ENCODE measurements at places on chromosomes 7 and 10.

- no peak for DNase-seq
Measured at GRCh38 chr10:113441220-113441619, 111.6 kb upstream of the HABP2 start.

DNA sequence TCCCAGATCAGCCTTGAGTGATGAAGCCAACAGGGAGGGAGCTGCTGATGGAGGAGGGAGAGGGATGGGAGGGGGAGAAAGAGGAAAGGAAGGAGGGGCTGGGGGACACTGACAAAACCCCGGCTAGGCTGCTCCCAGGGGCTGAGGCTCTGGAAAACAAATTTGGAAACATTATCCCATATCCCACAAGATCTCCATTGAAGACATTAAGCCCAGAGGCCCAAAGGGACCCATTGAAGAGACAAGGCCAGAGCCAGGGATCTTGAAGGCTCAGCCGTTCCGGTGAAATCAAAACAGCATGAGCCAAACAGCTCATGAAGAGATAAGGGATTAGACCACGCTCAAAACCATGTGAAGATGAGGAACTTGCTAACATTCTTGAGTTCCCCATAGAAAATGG lies 184.3 kb upstream of the ITGB1 start:
- no peak for DNase-seq

GRCh38 chr10:119414081-119414611 lies 128.4 kb downstream of the RGS10 start:
- no peak for DNase-seq

DNA sequence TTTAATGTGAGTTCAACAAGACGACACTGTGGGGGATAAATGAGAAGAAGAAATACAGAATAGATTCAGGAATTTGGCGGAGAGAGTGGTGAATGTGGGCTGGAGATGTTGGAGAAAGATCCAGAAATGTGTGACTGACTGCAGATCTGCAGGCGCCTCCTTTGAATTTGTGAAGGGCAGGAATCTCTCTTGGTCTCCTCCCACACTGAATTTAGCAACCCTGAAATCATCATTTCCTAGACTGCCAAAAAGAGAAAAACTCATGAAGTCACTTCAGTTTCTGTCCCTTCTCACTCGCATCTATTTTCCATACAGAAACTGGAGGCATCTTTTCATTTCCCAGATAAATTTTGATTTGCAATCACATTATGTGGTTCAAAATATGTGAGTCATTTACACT lies 128.7 kb downstream of the GNAI1 start:
- DNase-seq = no peak

GRCh38 chr10:126170371-126170770 lies 217.9 kb downstream of the ADAM12 start:
- DNase-seq = no peak

GRCh38 chr7:38878694-38879457 lies 30.1 kb downstream of the VPS41 start:
- DNase-seq = no peak

DNA sequence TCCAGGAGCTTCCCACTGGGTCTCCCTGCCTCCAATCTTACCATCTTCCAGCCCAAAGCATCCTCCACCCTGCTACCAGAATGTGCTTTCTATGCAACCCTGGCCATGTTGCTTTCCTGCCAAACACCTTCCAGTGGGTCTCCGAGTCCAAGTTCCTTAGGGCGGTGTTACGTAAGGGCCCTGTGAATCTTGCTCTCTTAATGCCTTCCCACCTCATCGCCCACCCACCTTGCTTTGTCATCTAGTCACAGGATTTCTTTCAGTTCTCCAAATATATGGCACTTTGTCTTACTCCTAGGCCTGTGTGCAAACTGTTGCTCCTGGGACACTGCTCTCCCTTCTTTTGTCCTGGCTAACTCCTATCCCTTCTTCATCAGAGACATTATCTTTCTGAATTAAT lies 344.5 kb downstream of the RPS24 start:
- no peak for DNase-seq

GRCh38 chr10:99828464-99828863 lies 46.0 kb downstream of the ABCC2 start:
- no peak for DNase-seq

GRCh38 chr10:58827381-58827780 lies 314.7 kb downstream of the BICC1 start:
- DNase-seq = no peak

GRCh38 chr7:44277391-44277790 lies 48.0 kb downstream of the CAMK2B start:
- no peak for DNase-seq

GRCh38 chr7:1274121-1274875 lies 41.6 kb downstream of the UNCX start:
- no peak for DNase-seq

DNA sequence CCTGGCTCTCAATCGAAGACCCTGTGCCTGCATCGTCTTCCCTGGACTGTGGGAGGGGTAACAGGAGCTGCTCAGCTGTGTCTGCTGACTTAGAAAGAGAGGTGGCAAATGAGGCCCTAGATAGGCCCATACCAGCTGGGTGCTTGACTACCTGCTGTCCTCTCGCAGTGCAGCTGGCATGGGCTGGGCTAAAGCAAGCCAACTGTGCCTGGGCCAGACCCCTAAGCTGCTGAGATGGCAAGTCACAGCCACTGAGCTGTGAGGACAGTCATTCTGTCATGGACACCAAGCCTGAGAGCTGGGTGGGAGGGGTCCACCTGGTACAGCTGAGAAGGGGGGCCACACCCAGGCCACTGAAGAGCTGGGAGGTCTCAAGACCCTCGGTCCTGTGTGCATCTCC lies 45.8 kb upstream of the AQP1 start:
- DNase-seq = no peak

GRCh38 chr7:91082852-91083495 lies 181.3 kb upstream of the FZD1 start:
- no peak for DNase-seq

DNA sequence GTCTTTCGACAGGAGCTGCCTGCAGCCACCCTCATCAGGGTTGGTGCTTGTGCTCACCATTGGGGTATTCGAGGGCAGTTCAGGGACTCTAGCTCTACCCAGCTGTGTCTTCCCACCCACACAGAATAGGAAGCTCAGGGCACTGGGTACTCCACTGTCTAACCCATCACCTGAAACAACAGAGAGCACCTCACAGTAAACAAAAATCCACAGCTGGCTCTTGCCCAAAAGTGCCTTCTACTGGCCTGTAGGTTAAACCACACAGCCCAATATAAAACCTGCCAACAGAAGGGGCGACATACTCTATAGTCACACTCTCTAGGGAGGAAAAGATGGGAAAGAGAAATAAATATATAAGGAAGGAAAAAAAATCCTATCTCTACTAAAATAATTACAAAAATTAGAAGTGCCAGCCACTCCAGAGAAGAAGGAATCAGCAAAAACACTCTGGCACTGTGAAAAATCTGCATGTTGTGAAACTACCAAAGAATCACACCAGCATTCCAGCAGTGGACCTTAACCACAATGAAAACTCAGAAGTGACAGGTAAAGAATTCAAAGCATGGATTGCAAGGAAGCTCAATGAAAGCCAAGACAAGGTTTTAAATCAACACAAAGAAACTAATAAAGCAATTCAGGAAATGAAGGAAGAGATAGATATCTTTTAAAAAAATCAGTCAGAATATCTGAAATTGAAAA lies 110.0 kb downstream of the HGF start:
- no peak for DNase-seq

GRCh38 chr10:101613646-101614045 lies 25.5 kb downstream of the DPCD start:
- DNase-seq = no peak

DNA sequence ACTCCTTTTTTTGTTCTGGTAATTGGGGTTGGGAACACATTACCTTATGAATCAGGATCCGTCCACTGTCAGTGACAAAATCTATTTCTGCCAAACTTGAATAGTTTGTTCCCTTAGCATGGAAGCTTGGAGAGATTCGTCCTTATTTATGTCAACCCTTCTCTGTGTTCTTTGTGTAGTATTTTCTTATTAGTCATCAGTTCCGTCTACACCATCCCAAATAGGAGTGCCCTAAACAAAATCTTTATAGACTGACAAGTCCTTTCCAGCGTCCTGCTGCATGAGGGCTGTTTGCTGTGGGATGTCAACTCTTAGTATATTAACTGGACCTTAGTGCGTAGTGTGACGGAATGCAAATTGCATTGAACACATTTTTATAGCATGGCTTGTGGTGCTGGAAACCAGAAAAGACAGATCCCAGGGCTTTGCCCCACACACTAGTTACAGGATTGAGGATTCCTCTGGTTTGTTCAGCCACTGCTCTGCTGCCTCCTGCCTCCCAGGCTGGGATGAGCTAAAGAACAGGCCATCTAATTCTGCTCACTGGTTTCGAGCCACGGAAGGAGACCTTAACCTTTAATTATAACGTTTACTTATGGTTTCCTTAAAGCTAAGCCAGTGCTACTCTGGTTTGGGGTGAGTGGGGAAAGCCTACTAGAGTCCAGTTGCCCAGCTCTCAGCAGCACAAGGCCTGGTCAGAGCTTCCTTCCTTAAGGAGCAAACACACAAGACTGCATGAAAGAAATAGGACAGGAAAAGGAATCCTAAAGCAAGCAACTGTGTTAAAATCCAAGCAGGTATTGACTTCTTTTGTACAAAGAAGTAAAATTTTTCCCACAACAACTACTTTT lies 194.4 kb downstream of the CCSER2 start:
- no peak for DNase-seq

DNA sequence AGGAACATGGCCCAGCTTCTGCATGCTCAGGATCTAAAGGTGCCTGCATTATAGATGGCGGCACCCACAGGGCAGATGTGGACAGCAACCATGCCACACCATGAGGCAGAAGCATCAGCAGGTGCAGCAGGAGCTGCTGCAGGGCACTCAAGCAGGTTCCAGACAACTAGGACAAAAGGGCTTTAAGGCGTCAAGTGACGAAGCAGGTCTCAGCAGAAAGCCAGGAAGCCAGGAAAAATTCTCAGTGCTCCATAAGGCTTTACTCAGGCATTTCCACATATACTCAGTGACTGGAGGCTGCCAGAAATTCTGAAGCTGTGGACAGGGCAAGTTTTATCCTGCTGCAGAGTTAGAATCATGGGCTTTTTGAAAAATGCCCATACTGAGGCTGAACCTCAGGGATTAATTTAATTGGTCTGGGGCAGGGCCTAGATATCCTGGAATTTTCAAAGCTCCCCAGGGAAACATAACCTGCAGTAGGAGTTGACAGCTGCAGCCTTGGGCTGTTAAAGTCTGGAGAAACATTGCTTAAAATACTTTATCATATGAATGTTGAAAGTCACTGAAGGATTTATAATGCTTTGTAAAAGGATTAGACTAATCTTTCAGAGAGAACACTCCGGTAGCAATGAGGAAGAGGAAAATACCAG lies 68.1 kb upstream of the RNF148 start:
- DNase-seq = no peak

GRCh38 chr7:137393570-137393969 lies 50.0 kb upstream of the PTN start:
- DNase-seq = no peak

DNA sequence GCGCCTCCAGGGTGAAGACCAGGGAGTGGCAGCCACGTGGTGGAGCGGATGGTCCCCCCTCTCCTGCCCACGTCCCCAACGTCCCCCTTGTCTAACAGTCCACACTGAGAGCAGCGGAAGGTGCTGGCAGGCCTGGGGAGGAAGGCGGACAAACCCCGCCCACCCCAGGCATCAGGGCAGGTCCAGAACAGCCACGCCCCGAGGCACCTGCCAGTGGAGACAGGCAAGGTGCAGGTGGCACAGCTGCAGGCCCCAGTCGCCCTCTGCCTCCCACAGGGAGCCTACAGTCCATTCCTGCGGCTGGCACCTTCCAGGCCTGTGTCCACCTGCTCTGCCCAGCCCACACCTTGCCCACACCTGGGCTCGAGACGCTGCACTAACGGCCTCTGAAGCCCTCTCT lies 24.9 kb downstream of the CYP2W1 start:
- no peak for DNase-seq

DNA sequence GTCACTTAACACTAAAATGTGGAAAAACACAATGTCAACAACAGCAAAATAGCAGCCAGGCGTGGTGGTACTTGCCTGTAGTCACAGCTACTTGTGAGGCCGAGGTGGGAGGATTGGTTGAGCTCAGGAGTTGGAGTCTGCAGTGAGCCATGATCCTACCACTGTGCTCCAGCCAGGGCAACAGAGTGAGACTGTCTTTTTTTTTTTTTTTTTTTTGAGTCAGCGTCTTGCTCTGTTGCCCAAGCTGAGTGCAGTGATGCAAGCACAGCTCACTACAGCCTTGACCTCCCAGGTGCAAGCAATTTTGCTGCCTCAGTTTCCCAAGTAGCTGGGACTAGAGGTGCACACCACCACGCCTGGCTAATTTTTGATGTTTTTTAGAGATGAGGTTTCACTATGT lies 6.1 kb downstream of the KCTD7 start:
- DNase-seq = no peak

DNA sequence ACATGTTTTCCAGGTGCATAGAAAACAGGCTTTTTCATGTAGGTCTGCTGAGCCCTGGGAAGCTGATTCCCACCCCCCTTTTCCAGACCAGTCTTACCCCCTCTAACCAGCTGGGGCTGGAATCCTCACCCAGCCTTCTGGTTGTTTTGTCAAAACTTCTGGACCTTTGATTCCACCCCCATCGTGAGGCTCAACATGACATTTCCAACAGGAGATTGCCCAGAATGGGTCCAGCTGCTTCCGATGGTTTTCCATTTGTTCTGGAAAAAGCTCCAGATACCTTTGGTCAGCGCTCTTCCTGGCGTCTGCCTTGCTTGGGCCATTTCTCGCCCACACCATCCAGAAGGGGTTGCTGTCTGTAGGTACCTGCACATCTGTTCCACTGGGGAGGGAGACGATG lies 41.5 kb downstream of the MINDY4 start:
- DNase-seq = no peak

DNA sequence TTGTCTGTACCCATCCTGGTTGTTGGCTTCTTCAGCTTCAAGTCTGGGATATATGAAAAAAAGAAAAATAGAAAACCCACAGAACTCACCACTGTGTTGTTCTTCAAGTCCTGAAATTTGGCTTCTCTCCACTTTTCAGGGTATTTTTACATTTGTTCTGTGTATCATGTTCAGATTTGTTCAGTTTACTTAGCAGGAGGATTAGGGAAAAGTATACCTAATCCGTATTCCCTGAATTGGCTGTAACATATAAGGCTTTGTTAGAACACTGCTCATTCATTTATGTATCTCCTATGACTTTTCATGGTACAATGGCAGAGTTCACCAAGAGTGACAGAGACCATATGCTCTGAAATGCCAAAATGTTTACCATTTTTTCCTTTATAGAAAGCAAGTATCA lies 146.9 kb downstream of the PTN start:
- no peak for DNase-seq

GRCh38 chr10:125079091-125079600 lies 81.2 kb downstream of the CTBP2 start:
- no peak for DNase-seq

DNA sequence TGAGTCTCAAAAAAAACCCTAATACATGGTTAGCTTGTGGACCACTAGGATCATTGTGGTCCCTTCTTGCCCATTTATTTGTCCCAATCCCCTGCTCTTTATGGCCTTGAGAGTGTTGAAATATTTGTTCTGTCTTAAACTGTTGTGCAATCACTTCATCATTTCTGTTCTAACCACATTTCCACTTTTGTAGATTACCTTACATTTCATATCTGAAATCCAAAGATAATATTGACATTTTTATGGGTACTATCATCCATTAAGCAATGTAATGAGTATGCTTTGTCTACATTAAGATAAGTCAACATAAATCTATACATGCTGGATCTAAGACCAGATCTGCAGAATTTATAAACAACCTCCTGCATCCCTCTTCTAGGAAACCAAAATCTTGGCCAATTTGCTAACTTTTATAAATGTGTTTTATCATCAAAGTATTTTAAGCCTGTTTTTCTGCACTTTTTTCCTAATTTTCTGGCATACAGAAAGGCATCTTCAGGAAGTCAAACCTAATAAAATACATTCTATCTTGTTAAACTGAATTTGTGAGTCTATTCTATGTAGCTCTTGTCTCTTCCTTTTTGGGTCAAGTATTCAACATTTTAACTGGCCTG lies 359.4 kb upstream of the CELF2 start:
- no peak for DNase-seq

Data from effector CD4-positive, alpha-beta T cell (primary cell).